Hepatocyte (in vitro differentiated cells): ENCODE measurements at places on chromosomes 2 and 18.

GRCh38 chr18:44609181-44609941, 71.3 kb upstream of the SETBP1 start:
- no peaks in the 10 kb centered on the region for H3K36me3 ChIP-seq
- no peak overlapping the region for H3K27ac ChIP-seq
- no peaks in the 10 kb centered on the region for H3K4me1 ChIP-seq
- no peaks in the 10 kb centered on the region for H3K27me3 ChIP-seq
- no peak for DNase-seq

GRCh38 chr2:134173338-134174016, 80.4 kb upstream of the MGAT5 start:
- peak; percentile 46 for DNase-seq
- H3K36me3 ChIP-seq: no peaks in the 10 kb centered on the region
- no peaks in the 10 kb centered on the region for H3K27me3 ChIP-seq
- peaks cover 12% of the 10 kb centered on the region for H3K4me1 ChIP-seq

DNA sequence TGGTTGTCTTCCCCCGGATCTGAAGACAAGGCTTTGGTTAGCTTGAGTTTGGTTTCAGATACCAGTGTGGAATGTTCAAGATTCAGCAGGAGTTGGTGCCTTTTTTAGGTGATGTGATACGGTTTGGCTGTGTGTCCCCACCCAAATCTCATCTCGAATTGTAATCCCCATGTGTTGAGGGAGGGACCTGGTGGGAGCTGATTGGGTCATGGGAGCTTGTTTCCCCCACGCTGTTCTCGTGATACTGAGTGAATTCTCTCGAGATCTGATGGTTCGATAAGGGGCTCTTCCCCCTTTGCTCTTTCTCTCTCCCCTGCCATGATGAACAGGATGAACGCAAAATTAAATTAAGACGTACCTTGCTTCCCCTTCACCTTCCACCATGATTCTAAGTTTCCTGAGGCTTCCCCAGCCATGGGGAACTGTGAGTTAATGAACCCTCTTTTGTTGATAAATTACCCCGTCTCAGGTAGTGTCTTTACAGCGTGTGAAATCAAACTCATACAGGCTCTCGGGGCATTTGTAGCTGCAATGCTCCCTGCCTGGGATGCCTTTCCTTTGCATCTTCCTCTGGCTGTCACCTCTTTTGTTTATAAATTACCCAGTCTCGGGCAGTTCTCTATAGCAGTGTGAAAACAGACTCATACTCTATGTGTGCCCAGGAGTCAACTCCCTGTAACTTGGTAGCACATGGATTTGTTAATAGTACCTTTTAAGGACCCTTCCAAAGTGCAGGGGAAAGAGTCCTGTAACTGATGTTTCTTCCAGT, 21.3 kb downstream of the PDCD1 start:
- H3K27ac ChIP-seq: no peak overlapping the region
- no peak for DNase-seq
- H3K4me3 ChIP-seq: no peak overlapping the region
- H3K36me3 ChIP-seq: no peaks in the 10 kb centered on the region
- H3K27me3 ChIP-seq: peaks cover 6% of the 10 kb centered on the region

DNA sequence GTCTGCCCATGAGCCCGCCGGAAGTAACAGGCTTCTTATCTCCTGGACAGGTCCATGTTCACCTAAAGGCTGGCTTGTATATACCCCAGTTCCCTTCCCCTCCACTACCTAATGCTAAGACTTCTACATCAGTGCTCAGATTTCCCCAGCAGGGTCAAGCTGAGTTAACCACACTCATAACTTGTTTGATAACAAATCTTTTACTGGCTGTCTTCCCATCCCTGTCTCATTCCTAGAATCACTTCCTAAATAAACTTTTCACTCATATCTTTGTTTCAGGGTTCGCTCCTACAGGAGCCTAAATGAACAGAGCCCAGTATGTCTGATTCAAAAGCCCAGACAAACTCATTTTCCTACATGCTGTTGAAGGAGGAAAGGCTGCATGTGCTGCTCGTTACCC, 94.0 kb upstream of the SOX11 start:
- H3K36me3 ChIP-seq: no peaks in the 10 kb centered on the region
- H3K4me1 ChIP-seq: peaks cover 22% of the 10 kb centered on the region
- DNase-seq: no peak
- no peak overlapping the region for H3K4me3 ChIP-seq
- H3K27ac ChIP-seq: no peak overlapping the region
- no peaks in the 10 kb centered on the region for H3K27me3 ChIP-seq

DNA sequence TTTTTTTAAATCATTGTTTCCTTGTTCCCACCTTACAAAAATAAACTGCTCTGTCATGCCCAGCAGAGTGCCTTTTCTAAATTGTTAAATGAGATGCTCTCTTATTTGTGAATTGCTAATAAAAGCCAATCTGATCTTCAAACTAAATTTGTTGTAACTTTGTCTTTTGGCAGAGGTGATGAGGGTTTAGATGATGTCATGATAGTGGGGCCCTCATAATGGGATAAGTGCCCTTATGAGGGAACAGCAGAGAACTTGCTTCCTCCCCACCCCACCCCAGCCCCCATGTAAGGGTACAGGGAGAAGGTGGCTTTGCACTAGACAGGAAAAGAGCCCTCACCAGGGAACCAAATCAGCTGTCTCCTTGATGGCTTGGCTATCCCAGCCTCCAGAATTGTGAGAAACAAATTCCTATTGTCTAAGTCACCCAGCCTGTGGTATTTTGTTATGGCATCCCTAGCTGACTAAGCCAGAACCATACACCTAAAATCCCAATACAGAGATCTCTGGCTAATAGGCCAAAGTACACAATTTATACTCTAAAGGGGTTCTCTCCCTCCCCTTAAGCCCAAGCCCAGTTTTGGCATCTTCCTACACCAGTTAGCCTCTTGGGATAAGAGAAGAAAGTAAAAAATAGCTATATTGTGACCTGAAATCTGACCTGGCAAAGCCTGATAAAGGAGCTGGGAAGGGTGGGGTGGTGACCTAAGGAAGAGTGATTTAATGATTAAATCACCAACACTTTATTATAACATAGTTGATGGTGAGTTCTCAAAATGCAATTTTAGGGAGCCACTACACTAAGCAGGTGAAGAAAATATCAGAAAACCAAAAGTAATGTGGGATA, 40.3 kb upstream of the HNRNPA3 start:
- H3K36me3 ChIP-seq: no peaks in the 10 kb centered on the region
- no peak overlapping the region for H3K27ac ChIP-seq
- peaks cover 15% of the 10 kb centered on the region for H3K4me1 ChIP-seq
- no peak overlapping the region for H3K4me3 ChIP-seq
- DNase-seq: no peak

GRCh38 chr18:58998401-58999203, 133.9 kb downstream of the ZNF532 start:
- no peak overlapping the region for H3K4me3 ChIP-seq
- no peaks in the 10 kb centered on the region for H3K36me3 ChIP-seq

DNA sequence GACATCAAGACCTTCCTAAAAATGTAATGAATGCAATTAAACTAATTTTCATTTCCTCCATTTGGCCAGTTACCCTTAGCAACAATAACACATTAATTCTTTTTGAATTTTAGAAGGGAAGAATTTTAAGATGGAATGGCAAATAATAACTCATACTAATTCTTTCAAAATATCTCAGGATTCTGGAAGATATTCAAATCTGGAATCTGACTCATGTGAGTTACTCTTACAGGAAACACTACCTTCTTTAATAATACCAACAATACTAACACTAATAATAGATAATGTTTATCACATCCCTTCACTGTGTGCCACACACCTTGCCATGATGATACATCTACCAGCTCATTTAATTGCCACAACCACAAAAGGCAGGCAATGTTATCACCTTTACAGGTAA, 46.4 kb downstream of the ZNF521 start:
- no peaks in the 10 kb centered on the region for H3K27me3 ChIP-seq
- H3K4me3 ChIP-seq: no peak overlapping the region

DNA sequence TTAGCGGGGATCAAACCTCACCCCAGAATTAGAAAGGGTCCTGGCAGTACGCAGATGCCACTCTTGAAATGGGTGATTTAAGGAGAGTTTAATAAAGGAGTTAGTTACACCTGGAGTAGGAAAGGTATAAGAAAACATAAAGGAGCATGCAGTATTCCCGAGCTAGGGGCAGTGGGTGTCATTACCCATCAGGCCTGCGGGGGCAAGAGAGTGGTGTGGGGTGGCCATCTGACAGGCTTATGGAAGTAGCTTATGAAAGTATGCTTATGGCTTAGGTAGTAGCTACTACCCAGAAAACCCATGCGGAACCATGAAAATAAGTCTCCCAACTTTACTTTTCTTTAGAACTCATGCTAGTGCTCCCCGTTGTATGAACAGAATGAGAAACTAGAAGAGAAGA, 568.9 kb upstream of the ACVR2A start:
- no peak overlapping the region for H3K27ac ChIP-seq
- H3K4me3 ChIP-seq: no peak overlapping the region
- peak; percentile 10 for DNase-seq
- H3K36me3 ChIP-seq: no peaks in the 10 kb centered on the region
- H3K27me3 ChIP-seq: no peaks in the 10 kb centered on the region
- H3K4me1 ChIP-seq: no peaks in the 10 kb centered on the region

DNA sequence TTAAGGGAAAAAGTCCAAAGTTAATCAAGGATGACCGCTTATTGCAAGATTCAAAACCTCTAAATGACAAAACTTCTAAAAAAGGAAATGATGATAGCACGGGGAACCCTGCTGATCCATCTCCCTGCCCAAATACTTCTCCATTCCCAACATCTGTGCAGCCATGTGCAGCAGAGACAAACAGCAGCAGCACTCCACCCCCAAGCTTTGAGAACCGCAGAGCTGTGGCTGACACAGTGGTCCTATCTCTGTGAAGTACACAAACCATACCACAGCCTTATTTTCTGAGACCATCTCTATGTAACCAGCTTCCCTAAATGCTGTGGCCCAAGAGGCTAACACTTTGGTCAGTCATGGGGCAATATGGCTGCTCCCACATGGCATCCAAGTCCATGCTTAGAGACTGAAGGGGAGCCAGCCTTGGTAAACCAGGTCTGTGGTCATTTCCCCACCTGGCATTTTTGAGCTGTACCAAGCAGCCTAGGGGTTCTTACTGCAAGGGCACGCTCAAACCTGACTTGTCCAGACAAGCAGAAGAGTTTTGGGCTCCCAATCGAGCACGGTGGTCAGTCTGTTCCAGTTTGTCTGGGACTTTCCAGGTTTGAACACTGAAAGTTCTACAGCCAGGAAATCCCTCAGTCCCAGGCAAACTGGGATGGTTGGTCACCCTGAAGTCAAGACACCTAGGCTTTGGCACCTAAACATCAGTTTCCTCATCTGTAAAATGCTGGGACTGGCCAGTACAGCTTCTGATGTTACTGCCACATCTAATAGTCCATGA, 17.1 kb upstream of the NFE2L2 start:
- no peak overlapping the region for H3K27ac ChIP-seq
- no peak overlapping the region for H3K4me3 ChIP-seq
- H3K27me3 ChIP-seq: no peaks in the 10 kb centered on the region
- no peak for DNase-seq
- H3K4me1 ChIP-seq: peaks cover 10% of the 10 kb centered on the region

- H3K36me3 ChIP-seq: no peaks in the 10 kb centered on the region
- H3K27ac ChIP-seq: no peak overlapping the region
- H3K27me3 ChIP-seq: no peaks in the 10 kb centered on the region
- no peak for DNase-seq
- peaks cover 7% of the 10 kb centered on the region for H3K4me1 ChIP-seq
- no peak overlapping the region for H3K4me3 ChIP-seq
These were observed 944.0 kb downstream of the DPP10 start for GRCh38 chr2:115386465-115386864.

DNA sequence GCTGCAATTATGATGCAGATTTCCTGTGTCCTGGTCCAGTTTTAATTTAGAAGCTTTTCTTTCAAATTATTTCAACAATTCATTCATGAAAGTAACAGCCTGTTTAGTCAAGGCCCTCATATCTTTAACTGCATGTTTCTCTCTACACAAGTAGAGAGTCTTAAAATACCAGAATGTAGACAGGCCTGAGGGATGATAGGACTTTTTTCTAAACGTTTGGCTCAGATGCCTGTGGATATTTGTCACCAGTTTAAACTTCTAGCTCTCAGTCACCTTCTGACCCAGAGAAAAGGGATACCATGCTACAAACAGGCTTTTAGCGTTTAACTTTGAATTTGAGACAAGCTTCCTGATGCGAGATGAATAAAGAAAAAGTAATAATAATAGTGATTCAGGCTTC, 15.7 kb downstream of the COL5A2 start:
- H3K4me3 ChIP-seq: no peak overlapping the region
- H3K36me3 ChIP-seq: no peaks in the 10 kb centered on the region
- DNase-seq: no peak
- peaks cover 28% of the 10 kb centered on the region for H3K4me1 ChIP-seq
- H3K27me3 ChIP-seq: no peaks in the 10 kb centered on the region

GRCh38 chr18:44802508-44802907, 121.8 kb downstream of the SETBP1 start:
- peaks cover 63% of the 10 kb centered on the region for H3K4me1 ChIP-seq
- no peak overlapping the region for H3K4me3 ChIP-seq
- no peaks in the 10 kb centered on the region for H3K36me3 ChIP-seq
- H3K27ac ChIP-seq: peak overlapping the region; percentile 90
- no peak for DNase-seq

DNA sequence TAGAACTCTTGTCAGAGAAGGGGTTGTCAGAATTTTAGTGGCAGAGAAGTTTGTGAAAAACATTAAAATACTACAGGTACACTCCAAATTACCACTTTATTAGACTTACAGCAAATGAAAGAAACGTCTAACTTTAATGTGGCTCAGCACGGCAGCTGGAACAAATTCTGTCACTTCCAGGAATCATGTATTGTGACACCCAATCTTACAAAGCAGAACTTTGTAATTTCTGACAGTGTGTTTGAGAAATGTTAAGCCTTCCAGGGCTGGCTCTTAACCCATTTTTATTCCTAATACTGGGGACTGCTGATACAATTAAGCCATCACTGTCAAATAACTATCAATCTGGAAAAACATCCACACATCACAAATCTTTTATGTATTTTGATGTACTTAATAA, 216.4 kb downstream of the ZNF385B start:
- no peak overlapping the region for H3K4me3 ChIP-seq
- H3K27ac ChIP-seq: no peak overlapping the region
- no peaks in the 10 kb centered on the region for H3K4me1 ChIP-seq
- H3K27me3 ChIP-seq: no peaks in the 10 kb centered on the region

DNA sequence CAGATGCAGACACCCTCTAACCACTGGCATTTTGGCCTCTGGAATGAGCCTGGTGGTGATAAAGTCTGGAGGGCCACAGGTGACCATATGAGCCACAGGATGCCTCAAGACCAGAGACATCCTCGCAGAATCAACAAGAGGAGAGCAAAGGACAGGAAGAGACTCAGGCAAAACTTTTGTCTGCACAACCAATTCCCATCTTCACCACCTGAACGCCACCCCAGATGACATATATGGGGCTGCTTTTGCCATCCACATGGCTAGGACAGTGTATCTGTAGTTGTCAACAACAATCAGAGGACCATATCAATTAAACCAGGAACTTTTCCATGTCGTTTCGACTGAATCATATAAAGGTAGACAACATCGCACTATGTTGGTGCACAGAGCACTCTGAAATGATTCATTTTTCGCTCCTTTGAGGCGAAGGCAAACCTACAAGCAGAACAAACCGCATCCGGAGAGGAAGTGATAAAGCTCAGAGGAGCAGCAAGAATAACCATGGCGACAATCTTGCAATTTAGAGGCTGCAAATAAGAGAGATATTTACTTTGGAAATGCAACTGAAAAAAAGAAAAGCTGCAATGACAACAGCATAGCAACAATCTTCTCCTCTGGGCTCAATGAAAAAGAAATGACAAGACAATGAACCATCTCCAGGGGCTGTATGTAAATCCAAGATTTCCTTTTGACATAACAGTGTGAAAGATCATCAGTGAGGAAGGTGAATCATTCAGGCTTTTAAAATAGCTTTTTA, 204.5 kb downstream of the ARL4C start:
- H3K4me3 ChIP-seq: no peak overlapping the region
- no peaks in the 10 kb centered on the region for H3K4me1 ChIP-seq
- DNase-seq: no peak
